ENCODE measurements at places on chromosomes 6 and 20.

DNA sequence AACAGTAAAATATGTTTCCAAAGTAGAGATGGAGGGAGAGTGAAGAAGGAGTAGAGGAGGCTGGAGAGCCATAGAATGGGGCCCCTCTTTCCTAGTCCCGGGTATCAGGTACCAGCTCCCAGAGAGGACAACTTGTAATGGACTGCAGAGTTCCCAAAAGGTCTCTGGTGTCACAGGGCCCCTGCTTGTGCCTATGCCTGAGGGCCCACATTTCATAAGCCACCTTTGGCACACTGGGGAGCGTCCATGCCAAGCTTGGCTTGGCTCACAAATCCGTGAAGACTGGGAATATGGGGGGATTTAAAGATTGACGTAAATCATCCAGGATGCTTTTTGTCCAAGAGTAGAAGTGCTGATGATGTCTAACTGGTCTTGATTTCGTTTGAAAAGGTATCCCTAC lies 16.4 kb upstream of the SLC22A3 start:
- no peak for DNase-seq

- no peak for DNase-seq
Measured at GRCh38 chr6:143301188-143301587, 149.3 kb downstream of the ADAT2 start.

- DNase-seq: no peak
Measured at GRCh38 chr6:155439376-155439775, 16.3 kb downstream of the NOX3 start.

- DNase-seq: no peak
Measured at GRCh38 chr6:95581073-95581472, 3.7 kb downstream of the MANEA start.

- DNase-seq: no peak
Measured at GRCh38 chr20:24443436-24443835, 26.0 kb upstream of the SYNDIG1 start.

GRCh38 chr20:50328222-50328979 lies 137.8 kb downstream of the CEBPB start:
- no peak for DNase-seq

Measured in right forelimb (tissue), 1 donor.